ENCODE measurements at places on chromosomes 11 and 22. TPM values are rescaled to one million over a fixed set of nuclear protein-coding genes. Genes with fewer than 3 reads are reported as not detected.

The CNIH2 gene
- total RNA-seq, result 0.98 TPM

The OR8D4 gene
- total RNA-seq, result not detected

The LARGE2 gene
- total RNA-seq, result 1.0 TPM

DNA sequence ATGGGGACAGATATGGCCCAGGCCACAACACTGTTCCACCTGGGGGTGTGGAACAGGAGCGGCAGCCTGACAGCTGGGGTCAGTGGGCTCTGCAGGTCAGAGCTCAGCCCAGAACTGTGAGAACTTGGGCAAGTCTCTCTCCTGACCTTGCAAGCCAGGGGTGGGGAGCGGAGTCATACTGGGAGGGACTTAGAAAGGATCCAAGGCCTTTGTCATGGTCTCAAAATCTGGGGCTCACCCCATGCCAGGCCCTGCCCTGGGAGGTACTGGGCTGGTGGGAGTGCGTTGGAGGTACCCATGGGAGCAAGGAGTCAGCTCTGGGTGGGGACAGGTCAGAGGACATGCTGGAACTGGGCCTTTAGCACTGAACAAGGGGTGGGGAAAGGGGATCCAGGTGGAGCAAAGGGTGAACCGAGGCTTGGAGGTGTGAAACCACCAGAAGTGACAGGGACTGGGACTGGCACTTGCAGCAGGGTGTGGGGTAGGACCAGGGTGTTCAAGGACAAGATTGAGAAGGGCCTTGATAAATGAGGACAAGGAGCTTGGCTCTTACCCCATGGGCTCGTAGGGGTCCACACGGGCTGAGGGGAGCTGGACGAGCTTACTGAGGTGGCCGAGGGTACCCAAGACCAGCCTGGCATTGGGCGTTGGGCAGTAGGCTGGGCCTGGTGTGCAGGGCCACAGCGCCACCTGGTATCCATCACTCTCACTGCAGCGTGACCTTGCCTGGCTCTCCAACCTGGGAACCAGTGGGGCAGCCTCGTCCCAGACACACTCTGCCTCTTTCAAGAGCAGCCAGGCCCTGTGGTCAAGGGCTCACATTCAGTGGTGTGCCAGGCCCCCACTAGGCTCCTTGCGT lies 7.4 kb upstream of the PMM1 start:
- peak; percentile 65 for DNase-seq

GRCh38 chr11:102824556-102824955 lies 18.9 kb downstream of the MMP3 start:
- DNase-seq, result no peak

GRCh38 chr11:87324817-87325489 lies 287.2 kb downstream of the TMEM135 start:
- DNase-seq, result no peak

DNA sequence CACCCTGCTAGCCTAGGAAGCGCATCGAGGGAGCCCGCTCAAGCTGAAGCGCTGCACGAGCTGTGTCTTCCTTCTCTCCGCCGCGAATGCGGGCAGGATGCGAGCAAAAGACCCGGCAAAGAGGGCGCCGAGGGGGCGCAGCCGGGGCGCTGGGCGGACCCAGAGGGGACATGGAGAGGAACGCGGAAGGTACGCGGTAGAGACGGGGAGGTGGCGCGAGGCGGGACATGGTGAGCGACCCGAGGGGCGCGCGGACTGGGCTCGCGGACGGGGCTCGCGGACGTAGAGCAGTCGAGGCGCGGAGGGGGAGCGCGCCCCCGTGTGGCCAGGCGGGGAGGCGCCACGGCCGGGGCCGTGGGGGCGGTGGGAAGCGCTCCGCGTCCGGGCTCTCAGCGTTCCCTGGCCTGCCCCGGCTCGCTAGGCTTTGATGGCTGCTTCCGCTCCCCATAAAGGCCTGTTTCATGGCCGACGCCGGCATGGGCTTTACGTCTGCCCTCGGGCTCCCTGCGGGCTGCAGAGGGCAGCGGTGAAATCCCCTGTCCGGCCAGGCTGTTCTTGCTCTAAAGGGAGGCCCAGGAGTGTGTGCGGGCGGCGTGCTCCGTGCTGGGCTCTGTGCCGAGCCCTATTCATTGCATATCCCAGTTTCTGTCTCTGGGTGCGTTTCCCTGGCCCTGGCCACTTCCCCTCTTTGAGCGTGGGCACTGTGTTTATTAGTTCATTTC lies 31.2 kb upstream of the TRIM29 start:
- DNase-seq, result peak; percentile 82
